ENCODE measurements at places on chromosomes 16 and 17.

GRCh38 chr16:78209951-78210661 lies 110.7 kb downstream of the WWOX start:
- DNase-seq = no peak

DNA sequence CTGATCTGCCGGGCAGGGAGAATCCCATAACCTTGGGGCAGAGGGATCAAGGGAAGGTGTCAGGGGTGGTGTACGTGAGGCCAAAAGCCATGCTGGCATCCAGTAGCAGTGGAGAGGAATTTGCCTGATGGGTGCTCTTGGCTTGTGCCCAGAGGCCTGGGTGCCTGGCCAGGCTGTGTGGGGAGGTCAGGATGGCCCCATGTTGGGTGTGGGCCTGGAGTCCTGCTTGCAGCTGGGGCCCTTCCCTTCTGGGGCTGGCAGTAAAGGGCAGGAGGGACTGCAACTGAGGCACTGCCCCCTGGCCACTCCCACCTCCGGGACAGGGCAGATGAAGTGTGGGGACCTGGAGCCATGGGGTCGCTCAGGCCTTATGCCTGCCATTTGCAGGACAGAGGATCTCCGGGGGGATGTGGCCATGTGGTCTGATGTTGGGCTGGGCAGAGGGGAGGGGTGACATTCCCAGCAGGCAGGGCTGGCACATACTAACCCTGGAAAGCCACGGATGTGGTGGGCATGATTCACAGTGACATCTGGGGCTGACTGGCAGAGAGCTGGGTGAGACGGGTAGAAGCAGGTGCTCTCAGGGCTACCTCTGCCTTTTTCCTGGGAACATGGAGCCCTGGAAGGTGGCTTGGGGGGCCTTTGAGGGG lies 3.5 kb downstream of the FMNL1 start:
- no peak for DNase-seq

DNA sequence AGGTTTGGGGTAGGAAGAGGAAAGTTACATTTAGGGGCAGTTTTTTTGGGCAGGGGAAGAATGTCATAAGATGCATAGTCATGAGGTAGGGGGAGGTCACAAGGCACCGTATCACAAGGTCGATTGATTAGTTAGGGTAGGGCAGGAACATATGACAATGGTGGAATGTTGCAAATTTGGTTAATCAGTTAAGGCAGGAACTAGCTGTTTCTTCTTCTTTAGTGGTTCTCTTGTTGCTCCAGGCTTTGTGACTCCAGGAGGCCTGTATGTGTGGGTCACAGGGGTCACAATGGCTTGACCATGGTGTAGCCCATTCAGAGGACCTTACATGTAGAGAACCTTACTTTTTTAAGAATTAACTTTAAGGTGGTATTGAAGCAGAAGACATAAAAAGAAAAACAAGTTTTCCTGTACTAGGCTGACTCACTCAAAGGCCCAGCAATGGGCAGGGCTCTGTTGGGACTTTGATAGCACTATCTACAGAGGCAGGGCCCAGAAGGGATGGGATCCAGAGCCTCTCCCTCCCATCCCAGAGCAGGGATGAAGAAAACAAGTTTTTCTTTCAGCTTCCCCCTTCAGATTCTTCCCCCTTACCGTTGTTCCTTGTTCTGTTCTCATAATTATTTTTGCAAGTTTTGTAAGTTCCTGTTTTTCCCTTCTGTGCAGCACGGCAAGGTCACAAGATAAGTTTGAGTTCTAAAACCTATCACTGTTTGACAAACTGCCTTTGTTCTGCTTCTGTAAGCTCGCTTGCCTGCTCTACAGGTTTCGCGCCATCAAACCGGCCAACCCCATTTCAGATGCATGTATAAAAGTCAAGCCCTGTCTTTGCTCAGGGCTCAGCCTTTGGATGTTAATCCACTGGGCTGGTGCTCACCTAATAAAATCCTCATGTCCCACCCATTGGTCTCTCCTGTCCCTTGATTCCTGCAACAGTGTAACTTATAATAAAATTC lies 45.8 kb upstream of the ATF7IP2 start:
- no peak for DNase-seq

- DNase-seq = no peak
Measured at GRCh38 chr17:17599965-17600364, 8.5 kb upstream of the PEMT start.

DNA sequence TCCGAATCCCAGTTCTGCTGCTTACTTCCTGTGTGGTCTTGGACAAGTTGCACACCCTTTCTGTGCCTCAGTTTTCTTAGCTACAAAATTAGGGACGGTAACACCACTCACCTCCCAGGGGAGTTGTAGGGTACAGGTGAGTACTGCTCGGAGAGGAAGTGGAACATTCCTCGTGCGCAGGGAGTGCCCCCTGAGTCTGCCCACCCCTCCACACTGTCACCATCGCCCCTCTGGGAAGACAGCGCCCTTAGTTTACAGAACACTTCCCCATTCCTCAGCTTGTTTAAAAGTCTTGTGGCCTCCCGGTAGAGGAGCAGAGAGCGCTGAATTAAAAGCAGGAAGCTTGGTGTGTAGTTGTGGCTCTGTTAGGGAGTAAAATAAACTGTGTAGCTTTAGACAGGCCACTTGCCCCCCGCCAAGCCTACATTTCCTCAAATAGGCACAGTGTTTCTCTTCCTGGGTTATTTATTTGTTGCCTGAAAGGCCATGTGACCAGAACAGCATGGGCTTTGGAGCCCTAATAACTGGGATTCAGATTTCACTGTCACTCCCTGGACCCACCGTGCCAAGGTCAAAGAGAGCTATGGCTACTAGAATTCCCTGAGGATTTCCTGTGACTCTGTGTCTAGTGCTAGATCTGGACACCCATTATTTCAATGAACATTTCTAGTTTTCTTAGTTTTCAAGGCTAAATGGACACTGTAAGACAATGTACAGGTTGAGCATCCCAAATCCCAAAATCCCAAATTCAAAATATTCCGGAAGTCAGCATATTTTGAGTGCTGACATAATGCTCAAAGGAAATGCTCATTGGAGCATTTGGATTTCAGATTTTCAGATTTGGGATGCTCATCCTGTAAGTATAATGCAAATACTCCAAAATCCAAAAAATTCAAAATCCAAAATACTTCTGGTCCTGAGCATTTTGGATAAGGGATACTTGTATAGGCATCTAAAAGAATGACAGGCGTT lies 372.5 kb downstream of the SNX29 start:
- DNase-seq = no peak

DNA sequence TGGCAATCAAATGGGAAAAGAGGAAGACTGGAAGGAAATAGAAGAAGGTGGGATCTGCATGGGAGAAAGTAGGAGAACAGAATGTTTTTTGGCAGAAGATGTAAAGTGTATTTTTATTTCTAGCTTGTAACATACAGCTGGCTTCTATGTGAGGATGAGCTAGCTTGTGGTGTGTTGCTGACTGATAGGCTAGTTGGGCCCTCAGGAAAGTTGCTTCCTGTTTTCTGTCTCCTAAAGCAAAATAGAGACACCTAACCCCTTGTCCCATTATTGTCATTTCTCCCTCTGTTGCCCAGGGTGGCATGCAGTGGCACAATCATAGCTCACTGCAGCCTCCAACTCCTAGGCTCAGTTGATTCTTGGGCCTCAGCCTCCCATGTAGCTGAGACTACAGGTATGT lies 15.9 kb downstream of the TNRC6A start:
- DNase-seq = no peak

GRCh38 chr17:36972186-36972700 lies 23.5 kb downstream of the AATF start:
- no peak for DNase-seq

DNA sequence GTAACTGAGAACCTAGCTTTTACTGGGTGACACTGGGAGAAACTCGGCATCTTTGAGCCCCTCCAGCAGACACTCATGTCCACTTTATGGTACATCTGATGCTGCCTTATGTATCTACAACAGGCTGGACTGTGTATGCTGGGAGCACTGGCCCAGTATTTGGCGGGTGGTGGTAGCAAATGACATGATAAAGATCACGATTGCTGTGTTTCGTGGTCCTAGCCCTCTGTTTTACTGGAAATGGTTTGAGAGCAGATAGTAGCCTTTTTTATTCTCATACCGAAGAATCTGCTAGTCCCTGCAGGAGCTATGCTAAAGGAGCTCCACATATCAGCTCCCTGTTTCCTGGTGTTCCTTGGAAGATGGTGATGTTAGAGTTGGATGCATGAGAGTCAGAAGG lies 150.3 kb downstream of the CCDC182 start:
- no peak for DNase-seq

Data from cerebellar cortex (tissue), 1 donor.